Renal cortical epithelial cell (primary cell): ENCODE measurements at places on chromosomes 12 and 14. TPM values are rescaled to one million over a fixed set of nuclear protein-coding genes. Genes with fewer than 3 reads are reported as not detected.

GRCh38 chr14:71566276-71566675 is 366.0 kb upstream of the RGS6 start:
- no peak for DNase-seq

DNA sequence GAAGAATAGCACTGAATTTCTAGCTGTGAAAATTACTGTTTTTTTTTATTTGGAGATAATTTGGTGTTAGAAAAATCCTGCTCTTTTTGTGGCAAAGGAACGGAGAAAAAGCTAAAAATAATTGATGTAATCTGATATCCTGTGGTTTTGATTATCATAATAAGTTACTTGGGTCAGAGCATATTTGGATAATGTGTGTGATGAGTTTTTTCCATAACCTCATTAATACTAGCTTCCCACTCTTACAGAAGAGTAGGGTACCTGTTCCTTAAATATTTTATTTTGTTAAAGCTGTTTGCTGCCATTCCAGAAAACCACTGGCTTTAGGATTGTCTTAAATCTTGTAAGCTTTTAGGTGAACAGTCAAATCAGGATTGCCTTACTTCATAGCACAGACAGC is 4.7 kb downstream of the PSMC6 start:
- no peak for DNase-seq

The TRIM9 gene
- total RNA-seq = 0.69 and 2.9 TPM in 2 replicates

DNA sequence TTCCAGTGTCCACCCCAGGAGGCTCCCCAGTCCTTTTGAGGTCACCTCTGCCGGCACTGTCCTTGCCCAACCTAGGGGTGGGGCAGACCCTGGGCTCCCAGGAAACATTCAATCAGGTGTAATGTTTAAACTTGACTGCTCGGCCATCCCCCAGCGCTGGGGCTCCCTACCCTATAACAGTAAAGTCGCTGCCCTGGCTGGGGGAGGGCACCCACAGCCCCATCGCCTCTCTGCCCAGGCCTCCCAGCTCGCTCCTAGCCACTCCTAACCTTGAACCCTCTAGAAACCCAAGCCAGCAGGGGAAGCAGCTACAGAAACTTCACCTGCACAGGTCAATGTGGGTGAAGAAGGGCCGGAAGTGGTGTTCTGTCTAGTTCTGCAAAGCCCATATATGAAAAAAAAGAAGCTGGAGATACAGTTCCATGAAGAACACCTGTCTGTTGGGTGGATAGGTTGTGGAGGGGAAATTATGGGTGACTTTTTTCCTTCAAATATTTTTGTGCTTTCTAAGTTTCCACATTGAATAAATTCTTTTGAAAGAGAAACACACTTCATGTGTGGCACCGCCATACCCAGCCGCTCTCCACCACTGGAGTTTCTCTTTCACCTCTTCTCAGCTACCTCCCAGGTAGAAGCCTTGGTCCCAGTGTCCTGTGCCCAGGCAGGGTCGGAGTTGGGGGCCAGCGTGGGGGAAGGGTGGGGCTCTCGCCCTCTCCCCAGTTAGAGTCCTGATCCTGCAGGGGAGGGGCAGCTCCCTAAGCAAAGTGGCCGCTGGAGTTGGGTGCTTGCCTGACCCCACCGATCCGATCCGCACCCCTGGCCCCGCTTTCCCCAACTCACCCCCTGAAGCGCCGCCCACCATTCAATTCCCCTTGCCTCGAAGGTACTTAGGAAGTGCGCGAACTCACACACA is 1.1 kb downstream of the CLMN start:
- no peak for DNase-seq

- DNase-seq = no peak
Observed at GRCh38 chr12:123940627-123940966, 32.0 kb downstream of the CCDC92 start.

The SMCO3 gene
- total RNA-seq = 1.0 TPM in 1 of 2 replicates, not detected in the other

The SPTB gene
- total RNA-seq = 0.10 TPM in 1 of 2 replicates, not detected in the other
